ENCODE measurements at places on chromosomes 16 and 17.

- DNase-seq = no peak
Measured at GRCh38 chr17:80464486-80464885, 11.9 kb downstream of the NPTX1 start.

DNA sequence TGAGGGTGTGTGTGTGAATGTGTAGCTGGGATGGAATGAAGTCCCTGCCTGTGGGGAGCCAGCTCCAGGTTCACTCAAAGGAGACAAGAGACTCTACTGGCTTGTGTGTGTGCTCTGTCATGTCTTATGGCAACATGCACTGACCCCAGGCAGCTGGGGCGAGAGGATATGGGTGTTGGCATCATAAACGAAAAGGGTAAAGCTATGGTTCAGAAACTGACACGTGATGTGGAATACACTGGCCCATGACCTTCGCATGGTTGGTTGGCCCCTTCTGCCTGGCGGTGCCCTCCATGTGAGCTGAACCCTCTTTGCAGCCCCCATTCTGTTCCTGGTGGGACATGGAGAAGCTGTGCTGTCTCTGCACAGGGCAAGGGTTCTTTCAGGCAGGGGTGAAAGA lies 21.9 kb downstream of the ZNF750 start:
- no peak for DNase-seq

DNA sequence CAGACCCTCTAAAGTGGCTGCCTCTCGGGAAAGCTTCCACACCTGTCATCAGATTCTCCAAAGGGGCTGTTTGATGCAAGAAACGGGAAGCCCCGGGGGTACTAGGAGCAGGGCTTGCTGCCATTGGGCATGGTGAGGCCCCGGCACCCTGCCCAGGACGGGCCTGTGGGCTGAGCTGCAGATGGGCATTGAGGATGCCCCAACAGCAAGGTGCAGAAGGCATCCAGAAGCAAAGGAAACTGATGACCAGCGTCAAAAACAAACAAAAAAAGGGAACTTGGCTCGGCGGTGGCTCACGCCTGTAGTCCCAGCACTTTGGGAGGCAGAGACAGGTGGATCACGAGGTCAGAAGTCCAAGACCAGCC lies 1.5 kb upstream of the LIMD2 start:
- no peak for DNase-seq

DNA sequence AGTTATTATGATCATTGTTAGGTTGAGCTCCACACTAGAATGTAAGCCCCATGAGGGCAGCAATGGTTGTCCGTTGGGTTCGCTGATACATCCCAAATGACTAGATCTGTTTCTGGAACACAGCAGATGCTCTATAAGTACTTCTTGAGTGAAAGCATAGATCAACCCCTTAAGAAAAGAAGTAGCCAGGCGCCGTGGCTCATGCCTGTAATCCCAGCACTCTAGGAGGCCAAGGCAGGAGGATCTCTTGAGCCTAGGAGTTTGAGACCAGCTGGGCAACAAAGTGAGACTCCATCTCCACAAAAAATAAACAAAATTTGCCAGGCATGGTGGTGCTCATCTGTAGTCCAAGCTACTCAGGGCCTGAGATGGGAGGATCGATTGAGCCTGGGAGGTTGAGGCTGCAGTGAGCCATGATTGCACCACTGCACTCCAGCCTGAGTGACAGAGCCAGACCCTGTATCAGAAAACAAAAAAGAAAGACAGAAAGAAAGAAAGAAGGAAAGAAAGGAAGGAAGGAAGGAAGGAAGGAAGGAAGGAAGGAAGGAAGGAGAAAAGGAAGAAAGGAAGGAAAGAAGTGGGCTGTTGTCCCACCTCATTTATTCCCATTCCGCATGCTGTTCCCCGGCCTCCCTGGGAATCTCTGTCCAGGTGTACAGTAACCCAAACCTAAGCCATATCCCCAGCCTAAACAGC lies 54.4 kb upstream of the RPL38 start:
- no peak for DNase-seq

- DNase-seq = no peak
Measured at GRCh38 chr17:67525239-67526135, 148.4 kb downstream of the PITPNC1 start.

- no peak for DNase-seq
Measured at GRCh38 chr17:71521724-71522123, 599.1 kb upstream of the SOX9 start.

- DNase-seq = no peak
Measured at GRCh38 chr16:57544124-57544653, 1.7 kb downstream of the ADGRG5 start.

GRCh38 chr16:83539736-83540490 lies 267.9 kb upstream of the HSBP1 start:
- DNase-seq = no peak

GRCh38 chr17:71437166-71437565 lies 683.7 kb upstream of the SOX9 start:
- DNase-seq = no peak

- DNase-seq = no peak
Measured at GRCh38 chr16:27273330-27273669, 4.7 kb upstream of the NSMCE1 start.

- peak; percentile 68 for DNase-seq
Measured at GRCh38 chr17:3647769-3648555, 11.4 kb downstream of the CTNS start.

GRCh38 chr17:27566671-27567562 lies 64.1 kb upstream of the LGALS9 start:
- no peak for DNase-seq

DNA sequence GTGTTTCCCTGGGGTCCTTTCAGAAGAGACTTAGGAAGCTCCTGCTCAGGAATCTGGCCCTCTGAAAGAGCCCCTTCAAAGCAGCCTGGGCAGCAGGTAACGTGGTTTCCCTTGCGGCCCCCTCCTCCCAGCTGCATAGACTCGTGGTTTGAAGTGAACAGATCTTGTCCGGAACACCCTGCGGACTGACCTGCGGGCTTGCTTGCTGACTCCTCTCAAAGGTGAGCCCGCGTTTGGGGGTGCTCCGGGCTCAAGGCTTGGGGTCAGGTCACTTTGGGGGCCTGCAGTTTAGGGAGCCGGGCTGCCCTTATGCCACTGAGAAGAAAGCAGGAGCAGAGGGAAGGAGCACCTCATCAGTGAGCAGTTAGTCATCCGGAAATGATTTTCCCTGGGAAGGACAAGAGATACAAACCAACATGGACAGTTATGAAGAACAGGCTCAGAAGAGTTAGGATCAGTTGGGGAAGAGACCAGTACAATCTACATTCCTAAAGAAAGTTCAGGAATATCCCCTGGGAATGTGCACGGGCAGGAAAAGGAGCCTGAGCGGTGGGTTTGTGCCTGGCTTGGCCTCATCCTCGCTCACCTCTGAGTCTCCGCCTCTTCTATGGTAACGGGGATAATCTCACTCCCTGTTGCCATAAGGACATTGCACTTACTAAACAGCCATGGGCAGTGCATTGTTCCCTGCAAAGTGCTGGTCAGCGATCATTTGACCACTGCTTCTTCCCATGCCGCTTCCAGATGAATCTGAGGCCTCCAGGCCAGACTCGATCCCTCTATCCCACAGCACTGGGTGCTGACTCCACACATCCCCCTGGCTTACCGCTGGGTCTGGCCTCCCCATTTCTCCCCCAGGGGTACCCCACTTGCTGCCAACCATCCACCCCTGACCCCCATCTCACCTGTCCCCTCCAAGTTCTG lies 10.0 kb downstream of the LDHD start:
- DNase-seq = no peak

- no peak for DNase-seq
Measured at GRCh38 chr16:72946474-72947194, 101.3 kb downstream of the ZFHX3 start.

GRCh38 chr16:56910112-56910511 lies 21.8 kb upstream of the HERPUD1 start:
- no peak for DNase-seq

- DNase-seq = no peak
Measured at GRCh38 chr16:887846-888245, 82.9 kb downstream of the LMF1 start.

- peak; percentile 42 for DNase-seq
Measured at GRCh38 chr17:68290268-68290954, 516 bp downstream of the SLC16A6 start.

DNA sequence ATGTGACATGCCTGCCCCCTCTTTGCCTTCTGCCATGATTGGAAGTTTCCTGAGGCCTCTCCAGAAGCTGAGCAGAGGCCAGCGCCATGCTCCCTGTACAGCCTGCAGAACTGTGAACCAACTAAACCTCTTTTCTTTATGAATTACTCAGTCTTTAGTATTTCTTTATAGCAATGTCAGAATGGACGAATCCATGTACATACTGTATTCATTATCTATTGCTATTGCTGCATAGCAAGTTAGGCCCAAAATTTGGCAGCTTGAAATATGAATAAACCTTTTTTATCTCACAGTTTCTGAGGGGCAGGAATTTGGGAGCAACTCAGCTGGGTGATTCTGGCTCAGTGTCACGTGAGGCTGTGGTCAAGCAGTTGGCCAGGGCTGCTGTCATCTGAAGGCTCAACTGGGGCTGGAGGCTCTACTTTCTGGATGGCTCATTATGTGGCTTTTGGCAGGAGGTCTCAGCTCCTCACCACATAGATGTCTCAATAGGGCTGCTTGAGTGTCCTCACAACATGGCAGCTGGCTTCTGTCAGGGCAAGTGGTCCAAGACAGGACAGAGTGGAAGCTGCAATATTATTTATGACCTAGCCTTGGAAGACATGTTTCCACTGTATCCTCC lies 40.0 kb downstream of the SOCS1 start:
- DNase-seq = no peak

- no peak for DNase-seq
Measured at GRCh38 chr17:61248399-61248798, 151.2 kb upstream of the TBX2 start.

- DNase-seq = no peak
Measured at GRCh38 chr16:25875956-25876598, 184.3 kb downstream of the HS3ST4 start.

DNA sequence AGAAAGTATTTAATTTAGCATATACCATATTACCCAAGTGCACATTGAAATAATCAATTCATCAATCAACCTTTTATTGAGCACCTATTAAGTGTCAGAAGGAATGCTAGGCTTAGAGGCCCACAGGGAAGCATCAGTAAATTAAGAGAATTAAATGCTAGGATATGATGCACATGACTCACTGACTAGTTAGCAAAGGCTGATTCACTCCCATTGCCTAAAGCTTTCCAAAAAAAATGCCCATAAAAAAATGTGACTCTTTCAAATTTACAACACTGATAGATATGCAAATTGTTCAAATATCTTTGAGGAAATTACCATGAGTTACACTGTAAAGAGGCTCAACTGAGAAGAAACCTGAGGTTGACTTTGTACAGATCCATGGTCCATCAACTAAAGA lies 883.3 kb downstream of the CDH11 start:
- no peak for DNase-seq

GRCh38 chr17:68768804-68769203 lies 167.6 kb upstream of the FAM20A start:
- DNase-seq = no peak

- no peak for DNase-seq
Measured at GRCh38 chr17:44171931-44172455, 1.5 kb downstream of the ASB16 start.

All from nephron progenitor cell (in vitro differentiated cells).